ENCODE measurements at places on chromosomes 5 and 9.

GRCh38 chr5:161258438-161258837, 288.1 kb downstream of the GABRB2 start:
- no peak for DNase-seq

GRCh38 chr9:35105571-35106342, 2.8 kb upstream of the STOML2 start:
- no peak for DNase-seq

GRCh38 chr5:86679529-86679928, 61.8 kb downstream of the COX7C start:
- no peak for DNase-seq

DNA sequence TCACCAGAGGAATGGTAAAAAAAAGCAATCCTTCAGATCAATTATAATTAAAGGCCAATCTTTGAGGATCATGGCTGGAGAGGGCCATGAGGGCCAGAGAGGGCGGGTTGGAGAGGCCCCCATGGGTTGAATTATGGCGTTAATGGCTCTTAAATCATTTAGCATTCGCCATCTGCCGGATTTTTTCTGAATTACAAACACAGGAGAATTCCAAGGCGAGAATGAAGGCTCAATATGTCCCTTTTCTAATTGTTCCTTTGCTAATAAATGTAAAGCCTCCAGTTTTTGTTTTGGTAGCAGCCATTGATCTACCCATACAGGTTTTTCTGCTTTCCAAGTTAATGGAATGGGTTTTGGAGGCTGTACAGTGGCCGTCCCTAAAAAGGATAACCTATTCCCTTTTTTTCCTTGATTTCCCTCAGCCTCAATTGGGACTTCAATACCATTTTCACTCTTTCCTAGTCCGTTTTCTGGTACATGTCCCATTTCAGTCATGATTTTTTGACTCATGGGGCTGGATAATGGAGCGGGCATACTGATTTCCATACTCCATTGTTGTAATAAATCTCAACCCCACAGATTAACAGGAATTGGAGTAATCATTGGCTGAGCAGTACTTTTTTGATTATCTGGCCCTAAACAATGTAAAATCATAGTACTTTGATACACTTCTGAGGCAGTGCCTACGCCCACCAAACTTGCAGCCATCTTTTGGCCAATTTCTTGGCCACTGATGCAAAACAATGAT, 6.7 kb upstream of the TMEM141 start:
- DNase-seq = no peak

DNA sequence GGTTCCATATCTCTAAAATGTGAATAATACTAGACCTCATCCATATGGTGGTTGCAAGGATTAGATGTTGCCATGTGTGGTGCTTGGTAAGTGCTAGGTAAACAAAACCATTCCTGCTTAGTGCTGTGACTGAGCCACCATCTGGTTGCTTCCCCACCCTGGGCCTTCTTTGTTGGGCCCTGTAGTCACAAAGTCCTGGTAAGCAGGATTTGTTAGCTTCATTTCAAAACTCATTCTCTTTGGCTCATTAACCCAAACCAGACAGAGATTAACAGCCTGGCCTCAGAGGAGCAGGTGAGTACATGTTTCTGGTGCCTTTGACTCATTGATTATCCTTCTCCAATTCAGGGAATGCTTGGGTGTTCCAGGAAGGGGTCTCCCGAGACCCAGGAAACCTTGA, 240.2 kb downstream of the ARHGAP26 start:
- DNase-seq = no peak

DNA sequence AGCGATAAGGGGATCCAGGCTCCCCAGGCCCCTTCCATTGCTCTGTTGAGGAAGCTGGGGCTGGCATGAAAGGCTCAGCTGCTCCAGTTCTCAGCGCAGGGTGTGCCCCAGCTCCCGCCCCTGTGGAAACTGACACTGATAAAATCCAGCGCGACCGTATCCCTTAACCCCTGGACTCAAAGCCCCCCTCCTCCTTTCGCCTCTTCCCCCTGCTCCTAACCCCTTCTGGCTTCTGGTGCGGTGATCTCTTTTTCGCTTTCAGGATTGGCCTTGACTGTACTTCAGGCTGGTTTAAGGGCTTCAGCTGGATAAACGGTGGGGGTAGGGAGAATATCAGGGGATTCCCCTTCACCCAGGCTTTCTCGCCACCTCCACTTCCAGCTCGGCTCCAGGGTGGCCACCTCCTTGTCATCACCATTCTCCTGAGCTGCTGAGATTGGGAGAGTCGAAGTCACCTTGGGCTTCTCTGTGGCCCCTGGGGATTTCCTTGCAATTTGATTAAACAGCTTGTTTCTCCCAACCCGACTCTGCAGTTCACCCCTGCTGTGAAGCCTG, 843 bp downstream of the BSPRY start:
- no peak for DNase-seq
